ENCODE measurements at places on chromosomes 1 and 21.
A peak's percentile ranks its signal among the peaks of the same experiment; 100 is the strongest.

DNA sequence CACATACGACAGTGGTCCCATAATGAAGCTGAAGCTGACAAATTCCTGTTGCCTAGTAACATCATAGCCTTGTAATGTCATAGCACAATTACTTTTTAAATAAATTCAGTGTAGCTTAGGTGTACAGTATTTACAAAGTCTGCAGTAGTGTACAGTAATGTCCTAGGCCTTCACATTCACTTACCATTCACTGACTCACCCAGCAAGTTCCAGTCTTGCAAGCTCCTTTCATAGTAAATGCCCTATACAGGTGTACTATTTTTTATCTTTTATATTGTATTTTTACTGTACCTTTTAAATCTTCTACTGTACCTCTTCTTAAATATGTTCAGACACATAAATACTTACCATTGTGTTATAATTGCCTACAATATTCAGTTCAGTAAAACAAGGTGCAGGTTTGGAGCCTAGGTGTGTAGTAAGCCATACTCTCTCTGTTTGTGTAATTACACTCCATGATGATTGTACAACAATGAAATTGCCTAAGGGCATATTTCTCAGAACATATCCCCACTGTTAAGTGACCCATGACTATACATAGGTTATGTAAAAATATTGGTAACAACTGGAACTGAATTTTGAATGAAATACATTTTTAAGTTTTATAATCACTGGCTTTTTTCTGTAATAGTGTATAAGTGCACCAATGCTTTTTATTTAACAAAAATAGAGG, 33.5 kb upstream of the ADAM30 start:
- no peak for DNase-seq

DNA sequence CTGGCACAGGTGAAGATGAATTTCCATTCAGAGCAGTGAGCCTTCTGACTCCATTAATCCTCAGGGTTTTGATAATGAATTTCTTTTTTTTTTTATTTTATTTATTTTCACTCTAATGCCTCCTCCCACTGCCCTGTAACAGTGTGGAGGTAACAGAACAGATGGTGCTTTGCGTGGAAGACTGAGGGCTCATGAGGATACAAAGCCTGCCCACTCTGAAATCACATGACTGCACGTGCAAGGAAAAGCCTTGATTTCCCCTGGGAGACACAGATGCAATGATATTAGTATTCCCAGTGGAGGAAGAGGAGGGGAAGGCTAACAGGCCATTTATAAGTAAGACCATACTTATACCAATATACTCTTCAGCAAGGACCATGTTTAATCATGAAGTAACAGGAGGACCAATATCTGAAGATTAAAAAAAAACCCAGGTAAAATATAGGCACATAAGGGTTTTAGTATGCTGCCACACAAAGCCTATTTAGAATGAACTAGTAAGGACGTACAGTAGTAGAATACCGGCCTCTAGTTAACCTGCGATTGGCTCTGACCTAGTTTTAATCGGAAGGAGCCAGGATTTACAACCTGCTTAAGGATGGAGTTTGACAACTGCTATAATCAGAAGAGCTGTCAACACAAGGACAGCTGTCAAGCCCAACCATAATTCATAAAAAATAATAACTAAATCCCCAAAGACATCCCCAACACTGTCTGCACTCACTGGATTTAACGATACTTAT, 69.6 kb downstream of the LHX4 start:
- DNase-seq: no peak

GRCh38 chr21:28100366-28100765, 892.3 kb downstream of the LTN1 start:
- DNase-seq: no peak

- DNase-seq: no peak
Measured at GRCh38 chr21:45984584-45985095, 3.1 kb downstream of the COL6A1 start.

DNA sequence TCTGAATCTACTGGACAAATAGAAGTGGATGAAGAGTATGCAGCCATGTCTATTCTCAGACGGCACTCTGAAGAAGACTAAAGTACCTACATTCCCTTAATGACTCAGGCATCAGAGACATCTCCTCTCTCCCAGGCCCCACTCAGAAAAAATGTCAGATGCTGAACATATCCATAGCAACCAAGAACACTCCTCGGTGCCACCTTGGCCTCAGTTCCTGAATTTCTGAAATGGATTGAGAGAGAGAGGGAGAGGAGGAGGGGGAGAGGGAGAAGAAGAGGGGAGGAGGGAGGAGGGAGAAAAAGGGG, 16.0 kb upstream of the OVAAL start:
- DNase-seq: no peak

GRCh38 chr1:151047591-151047924, at the start of gene C1orf56:
Gene C1orf56 (plus strand): TSS chr1:151047751. CDS start chr1:151047848, 97 bp downstream.
- peak; percentile 40 for DNase-seq

GRCh38 chr1:161498646-161499045, 6.6 kb upstream of the FCGR2A start:
- no peak for DNase-seq
